ENCODE measurements at places on chromosomes 1 and 21. TPM values are rescaled to one million over a fixed set of nuclear protein-coding genes. Genes with fewer than 3 reads are reported as not detected.
A peak's percentile ranks its signal among the peaks of the same experiment; 100 is the strongest.

The SYCP1 gene
- total RNA-seq: not detected

DNA sequence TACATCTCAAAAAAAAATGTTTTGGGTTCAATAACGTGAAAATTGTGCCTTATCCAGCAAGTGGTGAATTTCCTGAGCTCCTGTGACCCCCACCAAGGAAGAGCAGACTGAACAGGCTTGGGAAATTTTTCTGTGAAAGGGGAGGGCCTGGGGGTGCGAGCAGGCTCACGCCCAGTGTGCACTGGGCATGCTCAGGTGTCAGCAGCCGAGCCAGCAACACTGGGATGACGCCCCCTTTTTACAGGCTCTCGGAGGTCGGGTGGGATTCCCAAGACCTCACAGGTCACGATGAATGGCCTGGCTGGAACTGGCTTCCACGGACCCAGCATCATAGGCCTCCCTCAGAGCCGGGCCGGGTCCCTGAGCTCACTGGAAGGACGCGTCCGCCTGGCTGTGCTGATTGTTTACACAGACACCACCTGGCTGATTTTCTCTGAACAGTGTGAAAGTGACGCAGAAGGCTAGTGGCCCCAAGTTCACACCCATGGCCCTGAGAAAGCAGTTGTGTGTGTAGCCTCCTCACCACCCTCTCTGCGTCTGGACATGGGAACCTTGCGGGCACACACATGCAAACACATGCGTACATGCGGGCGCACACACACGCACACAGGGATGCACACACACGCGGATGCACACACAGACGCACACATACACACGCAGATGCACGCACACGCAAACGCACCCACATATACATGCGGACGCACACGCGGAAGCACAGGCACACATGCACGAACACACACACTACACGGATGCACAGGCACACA is 9.2 kb downstream of the CSTB start:
- DNase-seq: no peak

- no peak for DNase-seq
Measured at GRCh38 chr1:107793896-107794453, 171.0 kb downstream of the VAV3 start.

- DNase-seq: peak; percentile 49
Measured at GRCh38 chr1:201739492-201740085, 89.4 kb upstream of the IPO9 start.

DNA sequence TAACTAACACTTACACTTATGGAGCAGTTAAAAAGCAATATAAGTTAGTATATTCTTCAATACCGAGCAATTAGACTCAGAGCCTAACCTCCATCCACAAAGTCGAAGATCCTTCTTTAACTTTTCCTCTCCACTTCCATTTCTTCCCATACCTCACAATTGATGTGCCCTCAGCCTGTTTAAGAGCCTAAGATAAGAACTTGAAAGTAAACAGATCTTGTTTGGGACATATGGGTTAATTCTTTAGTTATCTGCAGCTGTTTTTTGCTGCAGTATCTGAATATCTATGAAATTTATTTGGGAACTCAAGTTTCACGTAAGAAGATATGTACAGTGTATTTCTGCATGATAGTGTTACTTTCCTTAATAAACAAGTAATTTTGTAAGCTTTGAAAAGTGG is 51.5 kb downstream of the MIGA1 start:
- DNase-seq: no peak
